Stimulated activated CD8-positive, alpha-beta memory T cell treated with anti-CD3 and anti-CD28 coated beads, Interleukin-2, amount 100 ng/mL, for 1 hour (primary cell): ENCODE measurements at places on chromosomes 13 and 19.

GRCh38 chr19:14369399-14370168, 11.7 kb upstream of the ADGRE5 start:
- DNase-seq, result peak; percentile 76

GRCh38 chr19:7789447-7789846, 26.4 kb downstream of the CLEC4M start:
- no peak for DNase-seq

DNA sequence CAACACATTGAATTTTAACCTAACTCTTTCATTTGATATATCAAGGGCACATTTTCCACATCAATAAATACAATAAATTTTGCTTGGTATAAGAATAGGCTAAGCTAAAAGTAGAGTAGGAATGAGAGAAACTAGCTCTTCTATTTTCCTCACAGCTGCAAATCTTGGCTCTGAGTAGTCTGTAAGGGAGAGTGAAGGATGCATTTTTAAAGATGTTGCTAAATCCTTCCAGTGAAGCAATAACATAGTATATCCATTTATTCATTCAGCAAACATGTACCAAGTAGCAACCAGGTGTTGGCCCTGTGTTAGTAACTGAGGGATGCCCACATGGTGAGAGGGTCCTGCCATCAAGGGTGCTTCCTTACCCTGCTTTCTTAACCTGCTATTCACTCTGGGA, 799.9 kb downstream of the PCDH9 start:
- no peak for DNase-seq

GRCh38 chr13:99270518-99270917, 12.3 kb upstream of the GPR18 start:
- DNase-seq, result no peak

DNA sequence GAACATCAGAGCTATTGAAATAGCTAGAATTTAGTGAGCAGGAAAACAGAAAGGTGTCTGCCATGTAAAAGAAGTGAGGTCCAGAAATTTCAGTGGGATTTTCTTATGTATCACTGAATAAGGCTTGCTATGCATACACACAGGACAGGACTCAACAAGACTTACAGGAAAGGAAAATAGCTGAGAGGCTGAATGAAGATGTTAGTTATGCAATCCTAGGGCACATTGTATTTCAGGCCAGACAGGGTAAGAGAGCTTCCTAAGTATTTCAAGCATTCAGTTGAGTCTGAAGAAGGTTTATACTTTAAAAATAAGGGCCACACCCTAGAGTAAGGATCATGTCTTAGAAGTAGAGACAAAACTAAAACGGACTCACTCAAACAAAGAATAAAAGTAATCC, 419.9 kb upstream of the PRR20A start:
- no peak for DNase-seq

- DNase-seq, result no peak
These were observed 62.9 kb upstream of the MCF2L start for GRCh38 chr13:112905990-112906641.

DNA sequence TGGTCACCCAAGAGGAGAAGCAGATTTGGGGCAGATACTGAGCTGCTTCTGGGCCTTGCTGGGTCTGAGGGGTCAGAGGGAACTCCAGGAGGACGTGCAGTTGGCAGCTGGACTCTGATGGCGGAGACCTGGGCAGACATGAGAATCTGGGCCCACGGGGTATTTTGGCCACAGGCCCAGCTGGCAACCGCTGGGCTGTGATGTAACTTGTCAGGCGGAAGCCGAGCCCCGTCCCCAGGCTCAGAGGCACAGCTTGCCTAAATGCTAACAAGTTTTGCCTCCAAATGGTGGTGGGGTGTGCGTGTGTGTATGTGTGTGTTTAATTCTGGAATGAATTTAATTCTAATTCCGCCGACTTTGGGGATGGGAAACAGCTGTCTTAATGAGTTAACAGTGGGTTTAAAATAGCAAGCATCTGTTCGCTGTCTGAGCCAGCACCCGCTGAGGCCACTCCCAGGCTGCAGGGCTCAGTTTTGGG, 11.6 kb downstream of the ZNRF4 start:
- DNase-seq, result no peak

GRCh38 chr13:50073340-50073739, 58.1 kb downstream of the KCNRG start:
- DNase-seq, result no peak

- DNase-seq, result peak; percentile 5
These were observed 546 bp upstream of the ZNF546 start for GRCh38 chr19:39996218-39996810.

- DNase-seq, result no peak
These were observed 4.6 kb downstream of the CAPN12 start for GRCh38 chr19:38739440-38740256.

DNA sequence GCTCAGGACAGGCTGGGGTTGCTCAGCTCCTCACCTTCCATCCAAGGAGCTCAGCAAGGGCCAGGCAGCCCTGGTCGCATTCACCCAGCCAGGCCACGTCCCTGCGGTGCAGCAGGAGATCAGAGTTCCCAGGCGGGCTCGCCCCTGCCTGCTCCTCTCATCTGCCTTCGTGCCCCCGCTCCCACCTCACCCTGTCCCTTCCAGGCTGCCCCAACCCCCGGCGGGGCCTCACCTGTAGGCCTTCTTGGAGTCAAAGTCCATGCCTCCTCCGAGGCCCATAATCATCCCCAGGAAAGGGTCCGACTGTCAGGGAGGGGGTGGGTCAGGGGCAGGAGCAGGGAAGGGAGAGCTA, 1.3 kb upstream of the RINL start:
- no peak for DNase-seq

DNA sequence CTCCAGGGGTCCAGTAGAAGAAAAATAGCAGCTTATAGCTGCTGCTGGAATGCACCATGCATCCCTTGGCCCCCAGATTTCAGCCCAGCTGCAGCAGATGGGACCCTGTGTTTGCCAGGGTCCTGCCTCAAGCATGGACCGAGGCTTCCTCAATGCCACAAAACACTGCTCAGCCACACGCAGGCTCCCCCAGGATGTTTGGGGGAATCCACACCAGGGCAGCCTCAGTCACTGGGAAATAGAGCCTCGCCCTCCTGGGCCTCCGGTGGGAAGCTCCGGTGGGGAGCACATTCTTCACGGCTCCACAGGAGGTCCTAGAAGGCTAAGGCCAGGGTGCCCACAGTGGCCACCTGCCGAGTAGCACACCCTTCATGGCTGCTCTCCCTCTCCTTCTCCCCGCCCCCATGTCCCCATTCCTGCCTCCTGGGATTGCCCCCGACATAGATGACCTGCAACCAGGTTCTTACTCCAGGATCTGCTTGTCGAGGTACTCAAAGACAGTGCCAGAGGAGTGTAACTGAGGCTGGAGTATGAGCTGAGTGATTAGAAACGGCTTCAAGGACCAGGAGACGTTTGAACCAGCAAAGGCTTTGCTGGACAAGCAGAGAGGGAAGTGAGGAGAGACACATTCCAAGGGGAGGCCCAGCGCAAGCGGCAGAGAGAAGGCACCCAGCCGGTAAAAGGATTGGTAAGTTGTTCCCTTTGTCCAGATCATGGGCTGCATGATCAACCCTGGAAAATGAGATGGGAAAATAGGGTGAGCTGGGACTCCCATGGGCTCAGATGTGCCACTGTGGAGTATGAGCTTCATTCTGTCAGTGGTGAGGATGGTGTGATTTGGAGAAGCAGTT, 110.7 kb upstream of the UQCRFS1 start:
- no peak for DNase-seq

DNA sequence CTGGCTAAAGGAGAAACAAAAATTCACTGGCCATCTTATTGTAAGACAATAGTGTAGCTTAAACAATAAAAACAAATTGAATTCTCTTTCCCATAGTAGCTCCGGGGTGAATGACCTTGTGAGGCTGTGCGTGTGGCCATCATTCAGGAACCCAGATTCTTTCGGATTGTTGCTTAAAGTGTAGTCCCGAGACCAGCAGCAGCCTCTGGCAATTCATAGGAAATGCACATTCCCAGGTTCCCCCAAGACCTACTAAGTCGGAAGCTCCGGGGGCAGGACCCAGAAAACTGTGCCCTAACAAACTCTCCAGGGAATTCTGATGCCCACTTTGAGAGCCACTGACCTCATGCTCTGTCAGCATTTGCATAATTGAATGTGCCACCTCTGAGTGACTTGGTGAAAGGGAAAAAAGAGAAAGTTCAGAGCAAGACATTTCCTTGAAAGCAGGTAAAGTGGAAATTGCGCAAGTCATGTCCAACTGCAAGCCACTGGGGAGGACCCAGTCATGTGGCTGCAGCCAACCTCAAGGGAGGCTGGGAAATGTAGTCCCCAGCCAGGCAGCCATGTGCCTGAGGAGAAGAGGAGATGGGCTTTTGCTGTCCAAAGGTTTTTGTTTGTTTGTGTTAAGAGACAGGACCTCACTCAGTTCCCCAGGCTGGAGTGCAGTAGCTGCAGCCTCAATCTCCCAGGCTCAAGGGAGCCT, 50.7 kb upstream of the PNMA8B start:
- DNase-seq, result no peak

DNA sequence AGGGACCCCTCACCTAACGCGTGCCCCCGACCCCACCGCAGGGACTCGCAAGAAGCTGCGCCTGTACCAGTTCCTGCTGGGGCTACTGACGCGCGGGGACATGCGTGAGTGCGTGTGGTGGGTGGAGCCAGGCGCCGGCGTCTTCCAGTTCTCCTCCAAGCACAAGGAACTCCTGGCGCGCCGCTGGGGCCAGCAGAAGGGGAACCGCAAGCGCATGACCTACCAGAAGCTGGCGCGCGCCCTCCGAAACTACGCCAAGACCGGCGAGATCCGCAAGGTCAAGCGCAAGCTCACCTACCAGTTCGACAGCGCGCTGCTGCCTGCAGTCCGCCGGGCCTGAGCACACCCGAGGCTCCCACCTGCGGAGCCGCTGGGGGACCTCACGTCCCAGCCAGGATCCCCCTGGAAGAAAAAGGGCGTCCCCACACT, 4.7 kb upstream of the MYBPC2 start:
- DNase-seq, result no peak

GRCh38 chr19:13399746-13400145, 106.5 kb downstream of the CACNA1A start:
- DNase-seq, result no peak

DNA sequence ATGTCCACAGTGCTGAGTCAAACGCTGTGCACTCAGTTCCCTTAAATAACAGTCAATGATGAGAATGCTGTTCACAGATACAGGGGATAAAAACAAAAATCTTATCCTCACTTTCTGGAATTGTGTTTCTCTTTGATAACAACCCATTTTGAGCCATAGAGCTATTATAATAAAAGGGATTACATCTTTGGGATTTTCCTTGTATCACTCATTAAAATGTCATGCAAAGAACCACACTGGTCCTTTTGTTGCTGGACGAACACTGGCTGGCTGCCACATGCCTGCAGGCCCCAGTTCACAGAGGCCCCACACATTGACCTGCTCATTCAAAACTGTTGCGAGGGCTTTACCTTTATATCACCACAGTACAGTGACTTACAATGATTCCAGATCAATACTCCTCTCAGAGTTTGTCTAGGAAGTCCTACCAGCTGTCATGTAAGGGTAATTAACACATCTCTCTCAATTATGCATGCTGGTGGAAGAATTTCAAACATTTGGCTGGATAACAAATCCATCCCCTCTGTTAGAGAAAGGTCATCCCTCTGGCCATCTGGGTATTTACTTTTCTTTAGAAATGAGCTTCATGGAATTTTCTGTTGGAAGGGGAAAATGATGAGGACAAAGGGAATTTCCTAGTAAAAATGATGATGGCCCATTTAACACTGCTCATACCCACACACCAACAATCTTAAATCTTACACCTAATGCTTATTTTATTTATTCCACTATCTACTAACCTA, 85.9 kb downstream of the MBNL2 start:
- no peak for DNase-seq

GRCh38 chr19:55563261-55563690, 17.4 kb downstream of the ZNF579 start:
- no peak for DNase-seq

GRCh38 chr13:42279080-42279479, 7.1 kb downstream of the AKAP11 start:
- DNase-seq, result no peak

DNA sequence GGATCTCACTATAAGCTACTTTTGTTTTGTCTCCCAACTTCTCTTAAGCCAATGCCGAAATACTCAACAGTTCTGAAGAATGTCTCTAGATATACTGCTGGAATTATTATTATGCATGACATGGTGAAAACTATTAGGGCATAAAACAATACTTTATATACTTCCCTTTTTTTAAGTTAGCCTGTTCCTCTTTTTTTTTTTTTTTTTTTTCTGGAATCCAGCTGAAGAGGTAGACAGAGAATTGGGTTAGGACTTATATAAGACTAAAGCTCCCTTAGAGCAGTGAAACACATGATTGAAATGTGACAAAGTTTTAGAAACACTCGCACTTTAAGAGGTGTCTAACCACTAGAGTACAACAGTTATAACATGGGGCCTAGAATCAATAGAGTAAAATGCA, 850.9 kb upstream of the PCDH9 start:
- DNase-seq, result no peak

GRCh38 chr13:20254076-20254475, 22.0 kb upstream of the GJB6 start:
- DNase-seq, result no peak

DNA sequence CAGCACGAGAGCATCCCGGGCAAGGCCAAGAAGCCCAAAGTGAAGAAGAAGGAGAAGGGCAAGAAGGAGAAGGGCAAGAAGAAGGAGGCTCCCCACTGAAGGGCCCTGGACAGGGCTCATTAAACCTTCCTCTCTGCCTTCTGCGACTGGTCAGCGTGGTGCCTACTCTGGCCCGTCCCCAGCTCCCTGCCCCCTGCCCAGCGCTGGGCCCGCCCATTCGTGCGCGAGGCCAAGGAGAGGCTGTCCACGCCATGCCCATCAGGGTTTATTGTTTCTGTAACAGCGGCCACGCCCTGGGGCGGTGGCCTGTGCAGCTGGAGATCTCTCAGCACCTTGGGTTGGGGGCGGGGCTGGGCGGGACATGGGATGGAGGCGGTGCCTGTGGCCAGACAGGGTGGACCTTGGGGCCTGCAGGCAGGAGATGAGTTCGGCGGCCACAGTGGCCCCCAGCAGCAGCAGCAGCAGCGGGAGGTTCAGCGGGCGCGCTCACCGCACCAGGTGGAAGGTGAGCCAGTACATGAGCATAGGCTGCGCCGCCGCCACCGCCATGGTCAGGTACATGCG, 897 bp downstream of the C19orf33 start:
- DNase-seq, result no peak

GRCh38 chr13:113763254-113763653, 4.2 kb downstream of the TMEM255B start:
- no peak for DNase-seq

GRCh38 chr19:35641515-35642151, at the start of gene ETV2:
Gene ETV2, plus strand, starts transcription at chr19:35641745. Its CDS starts 716 bp downstream, at chr19:35642461.
- DNase-seq, result no peak

DNA sequence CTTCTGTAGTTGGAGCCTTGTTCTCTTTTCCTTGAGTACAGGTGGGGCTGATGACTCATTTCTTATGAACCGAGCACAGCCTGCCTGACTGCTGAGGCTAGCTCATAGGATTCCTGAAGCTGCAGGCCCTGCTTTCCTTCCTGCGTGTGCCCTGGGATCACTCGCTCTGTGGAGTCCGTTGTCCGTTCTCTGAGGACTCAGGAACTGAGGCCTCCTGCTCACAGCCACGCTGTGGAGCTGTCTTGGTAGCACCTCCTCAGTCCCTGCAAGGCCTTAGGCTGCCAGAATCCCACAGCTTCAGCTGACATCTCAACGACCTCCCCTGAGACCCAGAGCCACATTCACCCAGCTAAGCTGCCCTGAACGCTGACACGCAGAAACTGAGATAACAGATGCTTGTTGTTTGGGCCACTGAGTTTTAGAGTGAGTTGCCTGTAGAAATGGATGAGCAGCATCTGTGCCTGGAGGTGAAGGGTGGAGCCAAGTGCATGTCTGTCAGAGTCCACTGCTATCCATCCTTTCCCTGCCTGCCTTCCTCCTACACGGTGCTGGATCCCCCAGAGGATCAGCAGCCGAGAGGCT, 72.9 kb downstream of the ARHGEF7 start:
- no peak for DNase-seq

GRCh38 chr13:66468656-66469055, 761.5 kb downstream of the PCDH9 start:
- no peak for DNase-seq
